ENCODE measurements at places on chromosomes 5 and 9.

GRCh38 chr9:116223926-116224325 lies 70.3 kb downstream of the PAPPA start:
- no peak for DNase-seq

DNA sequence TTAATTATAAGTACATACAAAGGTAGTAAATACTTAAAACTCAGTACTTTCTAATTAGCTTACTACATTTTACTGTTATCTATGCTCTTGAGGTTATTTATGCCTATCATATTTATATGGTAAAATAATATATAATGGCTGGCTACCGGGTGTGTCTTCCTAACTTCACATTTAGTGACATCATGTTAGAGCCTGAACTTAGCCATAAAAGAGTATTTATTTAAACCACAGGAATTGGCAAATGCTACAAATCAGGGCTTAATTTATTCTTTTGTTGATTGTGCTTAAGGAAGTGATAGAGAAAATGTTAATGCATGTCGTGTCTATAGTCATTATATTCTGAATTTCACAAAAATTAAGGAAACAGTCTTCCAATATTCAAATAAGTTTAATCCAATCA lies 73.1 kb downstream of the NDUFAF2 start:
- DNase-seq, result no peak

DNA sequence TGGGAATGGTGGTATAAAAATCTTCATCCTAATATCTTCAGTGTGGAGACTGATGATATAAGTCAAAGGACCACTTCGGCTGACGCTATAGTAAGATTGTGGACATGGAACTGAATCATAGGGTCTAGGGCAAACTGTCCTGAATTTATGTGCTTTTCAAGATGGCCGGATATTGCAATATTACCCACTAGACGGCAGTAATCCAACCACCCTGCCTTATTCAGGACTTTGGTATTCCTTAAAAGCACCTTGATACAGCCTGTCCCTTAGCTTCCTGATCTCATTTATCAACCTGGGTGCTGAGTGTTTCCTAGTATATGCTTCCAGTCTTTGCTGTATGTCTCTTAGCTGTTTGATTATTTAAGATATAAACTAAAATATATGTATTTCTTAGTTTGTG lies 71.2 kb upstream of the COX7C start:
- DNase-seq, result no peak

GRCh38 chr9:18441261-18441660 lies 32.7 kb upstream of the ADAMTSL1 start:
- DNase-seq, result no peak

- no peak for DNase-seq
Observed at GRCh38 chr5:57685516-57686255, 203.1 kb upstream of the ACTBL2 start.

- no peak for DNase-seq
Observed at GRCh38 chr9:12766357-12766756, 8.5 kb upstream of the LURAP1L start.

- no peak for DNase-seq
Observed at GRCh38 chr9:117028103-117028858, 341.2 kb downstream of the TRIM32 start.

DNA sequence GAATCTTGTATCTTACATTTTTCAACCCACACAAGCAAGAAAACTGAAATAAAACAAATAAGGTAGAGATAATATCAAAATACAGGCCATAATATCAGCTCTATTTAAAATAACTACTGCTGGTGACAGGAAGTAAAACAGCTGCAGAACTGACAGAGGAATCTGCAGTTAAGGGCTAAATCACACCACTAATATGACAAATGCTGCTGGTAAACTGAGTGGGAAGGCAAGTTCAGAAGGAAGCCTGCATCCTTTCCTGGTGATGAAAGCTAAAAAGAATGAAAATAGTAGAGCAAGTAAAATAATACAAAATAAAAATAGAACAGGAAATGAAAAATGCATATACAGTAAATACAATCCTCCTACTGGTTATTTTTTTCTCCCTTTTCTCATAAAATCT lies 1293.7 kb upstream of the C9orf72 start:
- DNase-seq, result no peak

DNA sequence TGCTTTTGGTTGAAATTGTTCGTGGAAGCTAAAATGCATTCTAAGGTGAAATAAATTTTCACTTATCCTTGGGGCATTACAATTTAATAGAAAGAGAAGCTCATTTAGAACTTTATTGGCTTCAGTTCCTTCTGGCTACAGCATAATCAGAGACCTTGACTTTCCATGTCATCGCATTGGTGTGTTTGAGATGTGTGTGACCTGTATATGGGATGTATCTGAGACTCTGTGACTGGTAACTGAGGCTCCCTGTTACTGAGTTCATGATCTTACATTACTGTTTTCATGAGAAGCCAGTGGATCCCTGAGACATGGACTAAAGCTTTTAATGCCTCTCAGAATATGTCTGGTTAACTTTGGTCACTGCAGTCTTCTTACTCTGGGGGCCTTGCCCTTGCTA lies 32.5 kb downstream of the SH3GL2 start:
- DNase-seq, result no peak

DNA sequence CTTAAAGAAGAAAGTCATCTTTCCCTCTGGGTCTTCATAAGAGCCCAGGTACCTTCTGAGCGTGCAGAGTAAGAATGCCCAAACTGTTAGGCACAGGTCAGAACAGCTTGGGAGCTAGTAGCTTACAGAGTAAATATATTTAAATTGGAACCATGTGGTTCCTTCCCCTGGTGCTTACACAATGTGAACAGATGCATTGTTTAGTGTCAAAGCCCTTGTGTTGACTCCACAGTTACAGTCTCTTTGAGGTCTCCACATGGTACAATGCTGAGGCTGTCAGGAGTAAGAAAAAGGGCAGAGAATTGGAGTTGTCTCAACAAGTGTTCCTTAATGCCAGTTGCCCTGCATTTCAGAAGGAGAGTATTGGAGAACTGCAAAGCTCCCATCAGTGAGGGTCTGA lies 188.5 kb downstream of the PAPPA start:
- no peak for DNase-seq

DNA sequence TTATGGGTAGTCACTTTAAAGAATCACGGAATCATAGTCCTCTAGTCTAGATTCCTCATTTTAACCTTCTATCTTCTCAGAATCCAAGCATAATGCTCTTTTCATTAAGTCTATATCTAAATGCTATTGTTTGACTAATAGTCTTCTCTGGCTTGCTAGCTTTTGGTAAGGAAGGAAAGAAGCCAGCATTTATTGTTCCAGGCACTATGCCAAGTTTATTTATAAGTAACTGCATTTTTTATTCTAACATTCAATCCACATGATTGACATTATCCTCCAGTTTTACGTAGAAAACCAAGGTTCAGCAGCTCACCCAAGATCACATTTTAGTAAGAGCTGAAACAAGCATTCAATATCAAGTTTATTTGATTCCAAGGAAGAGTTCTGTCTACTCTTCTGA lies 254.2 kb downstream of the SAXO1 start:
- no peak for DNase-seq

GRCh38 chr5:151041577-151042268 lies 21.3 kb downstream of the GPX3 start:
- no peak for DNase-seq

DNA sequence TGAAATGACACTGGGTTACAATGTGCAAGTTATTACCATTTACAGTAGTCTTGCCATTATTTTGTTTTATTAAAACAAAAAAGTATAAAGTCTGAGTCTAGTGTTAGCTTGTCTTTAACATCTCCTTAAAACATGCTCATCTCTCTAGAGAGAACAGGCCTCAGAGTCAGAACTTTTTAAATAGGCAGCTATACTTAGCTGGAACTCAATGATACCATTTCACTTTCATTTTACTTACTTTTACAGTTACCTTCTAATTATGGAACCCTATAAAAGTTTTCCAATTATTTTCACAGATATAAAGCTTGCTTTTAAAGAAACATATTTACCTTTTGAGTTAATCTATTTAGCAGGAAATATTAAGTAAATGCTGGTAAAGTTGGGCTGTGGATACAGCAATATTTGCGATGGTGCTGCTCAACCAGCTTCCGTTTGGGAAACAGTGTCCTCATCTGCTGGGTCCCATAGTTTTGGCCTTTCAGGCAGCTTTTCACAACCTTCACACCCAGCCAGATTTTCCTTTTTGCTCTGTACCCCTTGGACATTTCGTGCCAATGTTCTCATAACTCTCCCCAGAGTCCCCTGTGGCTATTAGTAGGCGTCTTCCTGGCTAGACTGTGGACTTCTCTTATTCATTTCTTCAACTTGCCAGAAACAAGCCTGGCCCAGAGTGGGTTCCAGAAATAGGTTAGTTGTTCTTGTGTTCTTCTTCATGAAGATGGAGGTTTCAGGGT lies 36.3 kb upstream of the UBTD2 start:
- no peak for DNase-seq

- no peak for DNase-seq
Observed at GRCh38 chr5:77776554-77777206, 541 bp upstream of the TBCA start.

All from T-helper 17 cell (primary cell).